Activated CD4-positive, alpha-beta T cell treated with anti-CD3 and anti-CD28 coated beads, Interleukin-2, amount 10 ng/mL, durations not matched to agents 7 days and 5 days (primary cell): ENCODE measurements at places on chromosomes 1 and 21. TPM values are rescaled to one million over a fixed set of nuclear protein-coding genes. Genes with fewer than 3 reads are reported as not detected.

PTPN7 gene
- 183 TPM for total RNA-seq

DNA sequence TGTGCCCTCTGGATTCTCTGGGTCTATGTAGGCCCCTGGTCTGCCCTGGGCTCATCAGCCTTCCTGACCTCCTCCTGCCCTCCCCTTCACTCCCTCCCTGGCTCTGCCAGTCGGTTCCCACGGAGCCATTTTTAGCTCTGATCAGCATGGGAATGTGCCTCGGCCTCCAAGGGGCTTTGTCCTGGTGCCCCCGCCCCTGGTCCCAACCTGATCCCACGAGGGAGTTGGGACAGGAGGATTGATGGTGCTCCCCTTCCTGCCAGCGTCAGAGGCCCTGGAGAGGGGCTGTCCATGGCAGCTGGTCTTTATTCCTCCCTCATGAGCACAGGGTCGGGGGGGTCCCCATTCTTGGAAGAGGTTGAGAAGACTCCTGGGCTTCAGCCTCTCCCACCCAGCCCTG lies 24.9 kb downstream of the ETNK2 start:
- DNase-seq = no peak
- no peak overlapping the region for H3K27ac ChIP-seq
- no peaks in the 10 kb centered on the region for H3K36me3 ChIP-seq

DNA sequence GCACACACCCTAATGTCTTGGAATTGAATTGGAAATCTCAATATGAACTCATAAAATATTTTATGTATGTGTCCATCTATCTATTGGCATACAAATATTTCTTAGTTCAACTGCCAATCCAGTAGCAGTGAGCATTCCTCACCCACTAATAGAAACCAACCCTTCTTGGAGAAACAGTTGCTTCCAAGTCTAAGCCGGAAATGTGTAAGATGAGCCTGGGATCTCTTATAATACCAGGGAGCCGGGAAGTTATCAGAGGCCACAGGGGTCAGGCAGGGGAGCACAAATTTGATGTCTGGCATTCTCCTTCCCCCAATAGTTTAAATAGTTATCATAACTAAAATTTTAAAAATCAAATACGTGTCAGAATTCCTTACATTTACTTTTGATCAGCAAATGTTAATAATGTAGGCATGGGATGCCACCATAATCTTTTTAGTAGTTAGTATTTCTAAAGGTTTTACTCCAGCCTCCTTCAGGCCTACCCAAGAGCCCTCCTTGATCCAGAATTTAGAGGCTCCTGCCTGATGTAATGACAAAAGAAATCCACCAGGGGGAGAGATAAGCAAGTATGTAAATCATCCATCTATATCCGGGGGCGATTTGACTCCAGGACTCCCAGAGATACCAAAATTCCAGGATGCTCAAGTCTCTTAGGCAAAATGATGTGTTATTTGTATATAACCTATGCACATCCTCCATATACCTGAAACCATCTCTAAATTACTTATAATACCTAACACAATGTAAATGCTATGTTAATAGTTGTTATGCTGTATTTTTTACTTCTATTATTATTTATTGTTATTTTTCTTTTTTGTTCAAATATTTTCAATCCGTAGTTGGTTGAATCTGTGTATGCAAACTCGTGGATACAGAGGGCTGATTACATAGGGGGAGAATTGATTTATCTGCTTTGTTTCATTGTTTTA lies 218.7 kb upstream of the COA6 start:
- no peaks in the 10 kb centered on the region for H3K36me3 ChIP-seq
- no peak overlapping the region for H3K27ac ChIP-seq
- peak; percentile 56 for DNase-seq
- no peak overlapping the region for H3K4me3 ChIP-seq

- peaks cover 2% of the 10 kb centered on the region for H3K36me3 ChIP-seq
- no peak overlapping the region for H3K4me3 ChIP-seq
- H3K27me3 ChIP-seq = no peaks in the 10 kb centered on the region
- H3K4me1 ChIP-seq = peaks cover 20% of the 10 kb centered on the region
- no peak overlapping the region for H3K27ac ChIP-seq
- DNase-seq = no peak
Observed at GRCh38 chr1:65229754-65230339, 79.5 kb upstream of the DNAJC6 start.

DNA sequence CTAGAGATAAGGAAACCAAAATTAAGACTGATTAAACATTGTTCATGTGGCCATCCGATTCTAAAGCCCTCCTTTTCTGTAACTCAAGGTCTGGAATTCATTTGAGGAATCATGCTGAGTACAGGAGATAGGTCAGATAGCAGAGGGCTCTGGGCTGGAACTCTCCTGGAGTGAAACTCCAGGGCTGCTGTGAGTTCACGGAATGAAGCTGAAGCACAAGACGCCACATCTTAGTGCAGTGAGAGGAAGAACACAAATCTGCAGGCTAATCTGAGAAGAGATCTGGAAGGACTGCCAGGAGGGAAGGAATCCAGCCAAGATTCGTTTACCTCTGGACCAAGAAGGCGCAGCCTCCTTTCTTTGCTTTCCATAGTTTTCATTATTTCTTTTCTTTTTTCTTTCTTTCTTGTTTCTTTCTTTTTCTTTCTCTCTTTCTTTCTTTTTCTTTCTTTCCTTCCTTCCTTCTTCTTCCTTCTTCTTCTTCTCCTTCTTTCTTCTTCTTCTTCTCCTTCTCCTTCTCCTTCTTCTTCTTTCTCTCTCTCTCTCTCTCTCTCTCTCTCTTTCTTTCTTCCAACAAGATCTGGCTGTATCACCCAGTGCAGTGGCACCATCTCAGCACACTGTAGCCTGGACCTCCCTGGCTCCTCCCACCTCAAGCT lies 74.8 kb upstream of the ATP1B1 start:
- peaks cover 5% of the 10 kb centered on the region for H3K27me3 ChIP-seq
- peaks cover 5% of the 10 kb centered on the region for H3K36me3 ChIP-seq
- no peak overlapping the region for H3K4me3 ChIP-seq
- no peak overlapping the region for H3K27ac ChIP-seq

DNA sequence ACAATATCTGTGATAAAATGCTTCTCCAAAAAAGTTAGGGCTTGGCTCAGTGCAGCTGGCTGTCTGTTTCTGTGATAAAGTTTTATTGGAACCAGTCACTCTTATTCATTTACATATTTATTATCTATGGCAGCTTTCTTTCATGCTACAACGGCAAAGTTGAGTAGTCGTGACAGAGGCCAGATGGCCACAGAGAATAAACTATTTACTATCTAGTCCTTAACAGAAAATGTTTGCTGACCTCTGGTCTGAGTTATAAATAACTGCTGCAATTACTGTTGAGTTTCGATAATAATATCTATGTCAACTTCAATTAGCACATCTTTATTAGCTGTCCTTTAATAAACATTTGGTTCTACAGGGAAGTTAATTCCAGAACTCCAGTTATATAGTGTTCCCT lies 180.2 kb upstream of the RUNX1 start:
- H3K4me1 ChIP-seq = peaks cover 40% of the 10 kb centered on the region
- no peak overlapping the region for H3K4me3 ChIP-seq
- no peak overlapping the region for H3K27ac ChIP-seq

GRCh38 chr1:159774465-159774864 lies 6.3 kb upstream of the DUSP23 start:
- H3K27ac ChIP-seq = no peak overlapping the region
- no peak overlapping the region for H3K4me3 ChIP-seq
- peaks cover 22% of the 10 kb centered on the region for H3K27me3 ChIP-seq
- H3K4me1 ChIP-seq = peaks cover 3% of the 10 kb centered on the region

GRCh38 chr1:60367532-60367931 lies 294.0 kb upstream of the C1orf87 start:
- no peak overlapping the region for H3K27ac ChIP-seq
- no peaks in the 10 kb centered on the region for H3K27me3 ChIP-seq
- H3K36me3 ChIP-seq = no peaks in the 10 kb centered on the region
- H3K4me1 ChIP-seq = no peaks in the 10 kb centered on the region
- H3K4me3 ChIP-seq = no peak overlapping the region

DNA sequence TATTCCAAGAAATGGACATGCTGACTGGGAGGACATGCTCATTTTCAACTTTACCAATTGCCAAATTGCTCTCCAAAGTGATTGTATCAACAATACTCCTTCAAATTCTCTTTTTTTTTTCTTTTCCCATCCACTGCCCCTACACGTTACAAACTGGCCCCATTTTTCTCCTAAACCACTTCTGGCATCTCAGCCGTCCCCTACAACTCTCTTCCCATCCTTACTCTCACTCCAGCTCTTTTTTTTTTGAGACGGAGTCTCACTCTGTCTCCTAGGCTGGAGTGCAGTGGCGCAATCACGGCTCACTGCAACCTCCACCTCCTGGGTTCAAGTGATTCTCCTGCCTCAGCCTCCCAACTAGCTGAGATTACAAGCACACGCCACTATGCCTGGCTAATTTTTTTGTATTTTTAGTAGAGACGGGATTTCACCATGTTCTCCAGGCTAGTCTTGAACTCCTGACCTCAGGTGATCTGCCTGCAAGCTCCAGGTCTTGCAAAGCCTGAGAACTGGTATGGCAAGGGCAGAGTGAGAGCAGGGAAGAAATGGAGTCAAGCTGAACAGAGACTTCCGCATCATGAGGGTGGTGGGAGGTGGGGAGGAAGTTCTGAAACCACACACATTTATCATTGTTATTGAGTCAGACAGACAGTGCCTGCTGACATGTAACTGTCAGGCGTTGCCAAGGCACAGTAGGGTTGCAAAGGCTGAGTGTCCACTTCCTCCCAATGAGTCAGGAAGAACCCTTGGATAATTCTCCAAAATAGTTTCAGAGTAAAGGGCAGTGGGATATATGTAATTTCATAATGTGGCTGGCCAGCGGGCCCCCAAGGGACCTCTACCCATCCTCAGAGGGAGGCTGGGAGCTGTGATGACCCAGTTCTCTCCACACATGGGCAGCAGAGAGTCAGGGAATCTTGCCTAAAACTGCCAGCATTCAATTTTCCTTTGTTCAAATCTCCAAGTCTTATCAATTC lies 17.4 kb downstream of the CELA3A start:
- peak overlapping the region; percentile 97 for H3K27ac ChIP-seq
- H3K36me3 ChIP-seq = no peaks in the 10 kb centered on the region
- H3K27me3 ChIP-seq = no peaks in the 10 kb centered on the region
- H3K4me3 ChIP-seq = peak overlapping the region; percentile 37
- H3K4me1 ChIP-seq = peaks cover 35% of the 10 kb centered on the region
